ENCODE measurements at places on chromosomes 12 and 14. TPM values are rescaled to one million over a fixed set of nuclear protein-coding genes. Genes with fewer than 3 reads are reported as not detected.

DNA sequence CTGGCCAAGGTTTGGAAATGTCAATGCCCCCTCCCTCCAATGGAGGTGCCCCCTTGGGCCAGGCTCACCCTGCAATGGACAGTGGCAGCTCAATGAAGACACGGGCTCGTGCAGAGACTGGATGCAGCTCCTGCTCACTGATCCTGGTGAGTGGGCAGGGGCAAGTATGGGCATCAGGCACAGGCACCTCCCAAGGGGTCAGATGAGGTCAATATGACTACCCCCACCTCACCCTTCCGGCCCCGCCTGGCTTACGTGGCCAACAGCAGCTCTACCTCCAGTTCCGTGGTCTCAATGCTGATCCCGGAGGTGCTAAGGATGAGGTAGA is 13.6 kb downstream of the ITGA7 start:
- no peak for DNase-seq

GRCh38 chr12:124868252-124869058 is 4.8 kb upstream of the SCARB1 start:
- no peak for DNase-seq

DNA sequence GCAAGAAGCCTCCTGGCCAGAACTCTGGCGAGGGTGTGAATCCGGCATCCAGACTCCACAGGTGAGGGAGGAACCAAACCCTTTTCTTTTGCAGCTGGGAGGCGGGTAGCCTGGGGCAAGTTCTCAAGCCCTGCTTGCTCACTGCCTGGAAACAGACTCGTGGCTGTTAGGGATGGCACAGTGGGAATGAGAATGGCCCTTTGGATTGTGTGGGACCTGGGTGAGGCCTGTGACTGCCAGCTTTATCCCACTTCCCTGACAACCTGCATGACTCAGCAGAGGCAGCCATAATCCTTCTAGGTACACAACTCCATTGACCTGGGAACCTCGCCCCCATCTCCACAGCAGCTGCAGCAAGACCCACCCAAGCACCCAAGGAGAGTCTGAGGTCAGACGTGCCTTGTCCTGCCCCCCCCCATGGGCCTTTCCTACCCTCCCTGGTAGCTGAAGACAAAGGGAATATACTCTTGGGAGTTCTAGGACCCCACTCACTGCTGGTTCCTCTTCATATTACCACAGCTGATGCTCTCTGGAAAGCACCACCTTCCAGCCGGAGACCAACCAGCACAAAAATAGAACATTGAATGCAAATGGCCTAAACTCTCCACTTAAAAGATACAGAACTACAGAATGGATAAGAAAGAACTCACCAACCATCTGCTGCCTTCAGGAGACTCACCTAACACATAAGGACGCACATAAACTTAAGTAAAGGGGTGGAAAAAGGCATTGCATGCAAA is 5.1 kb upstream of the GPR33 start:
- no peak for DNase-seq

- no peak for DNase-seq
Measured at GRCh38 chr12:93151079-93151762, 222.1 kb upstream of the EEA1 start.

- DNase-seq = no peak
Measured at GRCh38 chr14:31566456-31566855, 5.3 kb downstream of the NUBPL start.

DNA sequence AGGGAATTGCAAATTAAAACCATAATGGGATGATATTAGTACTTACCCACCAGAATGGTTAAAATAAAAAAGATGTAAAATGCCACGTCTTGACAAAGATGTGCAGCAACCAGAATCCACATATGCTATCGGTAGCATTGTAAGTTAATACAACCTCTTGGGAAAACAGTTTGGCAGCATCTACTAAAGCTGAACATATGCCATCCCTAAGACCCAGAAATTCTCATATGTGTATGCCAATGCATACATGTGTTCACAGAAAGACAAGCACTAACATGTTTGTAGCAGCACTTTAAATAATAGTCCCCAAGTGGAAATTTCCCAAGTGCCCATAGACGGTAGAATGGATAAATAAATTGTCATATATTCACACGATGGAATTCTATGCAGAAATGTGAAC is 28.3 kb upstream of the SLC5A8 start:
- no peak for DNase-seq

Gene OR10AD1
- total RNA-seq = not detected

All from IMR-90 (cell line).